ENCODE measurements at places on chromosomes 12 and 14. TPM values are rescaled to one million over a fixed set of nuclear protein-coding genes. Genes with fewer than 3 reads are reported as not detected.
A peak's percentile ranks its signal among the peaks of the same experiment; 100 is the strongest.

GRCh38 chr12:91287753-91288152, 105.1 kb upstream of the DCN start:
- H3K36me3 ChIP-seq = no peaks in the 10 kb centered on the region
- DNase-seq = no peak
- H3K27ac ChIP-seq = no peak overlapping the region
- H3K27me3 ChIP-seq = no peaks in the 10 kb centered on the region
- no peaks in the 10 kb centered on the region for H3K4me1 ChIP-seq
- H3K4me3 ChIP-seq = no peak overlapping the region

DNA sequence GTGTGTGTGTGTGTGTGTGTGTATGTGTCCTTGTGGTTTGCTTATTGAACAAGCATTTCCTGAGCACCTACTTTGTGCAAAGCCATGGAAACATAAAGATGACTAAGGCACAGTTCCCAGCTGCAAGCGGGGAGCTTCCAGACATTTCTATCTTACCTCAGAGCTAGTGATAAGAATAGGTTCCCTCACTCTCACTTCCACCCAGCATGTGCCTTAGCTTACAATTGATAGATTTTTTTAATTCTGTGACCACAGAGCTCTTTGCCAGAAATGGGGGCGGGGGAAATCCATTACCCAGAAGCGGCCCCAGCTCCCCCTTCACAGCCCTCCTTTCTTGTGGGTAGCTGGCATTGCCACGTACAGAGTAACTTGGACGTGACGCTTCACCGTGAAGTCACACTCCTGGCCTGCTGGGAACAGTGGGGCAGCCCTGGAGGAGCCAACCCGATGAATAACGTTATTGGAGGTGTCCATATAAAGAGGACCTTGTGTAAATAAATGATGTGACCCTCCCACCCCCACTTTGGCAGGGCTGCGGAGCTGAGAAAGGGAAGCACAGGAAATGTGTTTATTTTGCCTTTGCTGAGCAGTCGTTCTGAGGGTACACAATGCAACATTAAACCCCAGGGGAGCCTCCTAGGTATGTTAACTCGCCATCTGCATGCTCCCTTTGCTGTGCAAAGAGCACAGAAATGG, 238.9 kb downstream of the CHST11 start:
- DNase-seq = peak; percentile 62
- H3K27me3 ChIP-seq = no peaks in the 10 kb centered on the region

DNA sequence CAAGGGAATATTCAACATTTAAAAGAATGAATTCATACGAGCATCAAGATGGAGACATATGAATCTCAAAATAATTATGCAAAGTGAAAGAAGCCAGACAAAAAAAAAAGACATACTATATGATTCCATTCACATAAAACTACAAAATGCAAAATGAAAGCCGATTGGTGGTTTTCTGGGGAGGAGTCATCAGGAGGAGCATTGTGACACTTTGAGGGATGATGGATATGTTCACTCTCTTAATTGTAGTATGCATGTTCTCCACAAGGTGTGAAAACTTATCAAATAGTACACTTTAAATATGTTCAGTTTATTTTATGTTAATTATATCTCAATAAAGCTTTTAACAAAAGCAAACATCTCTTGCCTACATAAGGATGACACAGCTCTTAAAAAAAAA, 13.5 kb downstream of the OLR1 start:
- H3K27me3 ChIP-seq = no peaks in the 10 kb centered on the region
- H3K4me3 ChIP-seq = no peak overlapping the region
- H3K36me3 ChIP-seq = no peaks in the 10 kb centered on the region

GRCh38 chr14:22536853-22537338, 52.1 kb downstream of the DAD1 start:
- DNase-seq = peak; percentile 71
- H3K4me3 ChIP-seq = no peak overlapping the region
- no peaks in the 10 kb centered on the region for H3K27me3 ChIP-seq
- H3K4me1 ChIP-seq = peaks cover 14% of the 10 kb centered on the region
- peak overlapping the region; percentile 51 for H3K27ac ChIP-seq
- no peaks in the 10 kb centered on the region for H3K36me3 ChIP-seq

Gene RTL1
- not detected for total RNA-seq

Data from ascending aorta (tissue), 2 donors.